ENCODE measurements at places on chromosomes 1 and 21.
A peak's percentile ranks its signal among the peaks of the same experiment; 100 is the strongest.

DNA sequence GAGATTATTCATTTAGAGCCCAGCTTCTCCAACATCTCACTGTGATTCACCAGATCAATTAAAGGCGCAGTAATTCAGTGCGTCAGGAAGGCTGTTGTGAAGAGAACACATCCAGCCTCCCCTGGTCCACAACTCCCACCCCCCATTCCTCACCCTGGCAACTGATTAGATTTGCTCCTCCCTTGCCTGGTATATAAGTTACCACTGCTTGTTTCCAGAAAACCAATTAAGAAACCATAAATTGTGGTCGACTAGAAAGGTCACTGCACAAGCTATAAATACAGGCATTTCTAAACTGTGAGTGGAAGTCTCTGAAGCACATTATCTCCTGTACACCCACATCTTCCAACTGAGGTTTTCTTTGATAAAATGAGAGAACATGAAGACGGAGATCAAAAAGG lies 41.9 kb downstream of the FAM163A start:
- DNase-seq, result no peak

DNA sequence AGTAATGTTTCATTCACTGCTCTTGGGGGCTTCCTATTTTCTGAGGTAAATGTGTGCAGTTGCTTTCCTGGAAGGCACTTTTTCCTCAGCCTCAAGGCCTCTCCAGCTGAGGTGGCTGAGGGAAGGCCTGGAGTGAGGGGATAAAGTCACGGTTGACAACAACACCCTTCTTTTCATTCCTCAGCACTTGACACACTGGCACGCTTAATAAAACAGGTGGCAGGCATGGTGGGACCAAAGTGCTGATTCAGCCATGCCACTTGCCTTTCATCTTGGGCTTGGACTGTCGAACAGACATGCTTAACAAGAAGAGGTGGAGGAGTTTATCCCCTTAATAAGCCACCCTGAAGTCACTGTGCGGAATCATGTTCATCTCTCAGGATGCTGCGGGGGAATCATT lies 23.6 kb upstream of the GRHL3 start:
- DNase-seq, result no peak

GRCh38 chr1:171158551-171158950 lies 26.5 kb upstream of the FMO2 start:
- no peak for DNase-seq

GRCh38 chr1:74822851-74823401 lies 90.0 kb downstream of the TYW3 start:
- DNase-seq, result peak; percentile 9

- no peak for DNase-seq
These were observed 11.7 kb downstream of the SEMA4A start for GRCh38 chr1:156165083-156165482.

DNA sequence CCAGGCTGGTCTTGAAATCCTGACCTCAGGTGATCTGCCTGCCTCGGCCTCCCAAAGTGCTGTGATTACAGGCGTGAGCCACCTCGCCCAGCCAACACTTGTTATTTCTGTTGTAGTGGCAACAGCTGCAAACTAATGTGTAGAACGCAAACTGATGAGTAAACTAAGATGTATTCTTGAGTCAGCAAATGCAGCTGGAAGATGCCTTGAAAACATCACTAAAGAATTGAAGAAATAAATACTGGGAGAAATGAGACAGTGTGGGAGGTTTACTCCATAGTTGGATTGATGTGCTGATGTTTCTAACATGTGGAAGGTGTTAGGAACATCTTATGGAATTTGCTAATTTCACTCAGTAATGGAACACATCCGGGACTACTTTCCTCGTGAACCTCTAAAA lies 61.3 kb upstream of the KCNE2 start:
- DNase-seq, result peak; percentile 57

GRCh38 chr1:40861224-40862003 lies 749 bp downstream of the CITED4 start:
- peak; percentile 35 for DNase-seq

GRCh38 chr1:222643606-222643937 lies 25.7 kb downstream of the MIA3 start:
- DNase-seq, result no peak

GRCh38 chr1:43108080-43108479 lies 64.0 kb downstream of the EBNA1BP2 start:
- DNase-seq, result no peak

- no peak for DNase-seq
These were observed 12.4 kb downstream of the SLC30A1 start for GRCh38 chr1:211566431-211567025.

DNA sequence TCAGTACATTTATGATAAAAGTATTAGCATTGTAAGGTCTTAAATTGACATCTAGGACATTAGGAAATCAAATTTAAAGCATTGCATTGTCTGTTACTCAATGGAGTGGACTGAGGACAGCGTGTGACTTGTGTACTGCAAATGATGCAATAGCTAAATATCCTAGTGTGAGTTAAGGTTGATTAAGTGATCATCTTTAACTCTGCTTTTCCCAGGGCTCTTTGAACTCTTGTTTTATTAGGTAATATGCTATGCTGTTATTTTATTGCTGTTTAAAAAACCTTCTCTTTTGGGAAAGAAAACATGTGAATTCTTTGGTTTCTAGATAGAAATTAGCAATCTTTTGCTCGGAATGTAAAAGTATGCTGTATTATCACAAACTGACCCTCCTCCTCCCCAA lies 38.6 kb downstream of the NFIA start:
- peak; percentile 54 for DNase-seq

DNA sequence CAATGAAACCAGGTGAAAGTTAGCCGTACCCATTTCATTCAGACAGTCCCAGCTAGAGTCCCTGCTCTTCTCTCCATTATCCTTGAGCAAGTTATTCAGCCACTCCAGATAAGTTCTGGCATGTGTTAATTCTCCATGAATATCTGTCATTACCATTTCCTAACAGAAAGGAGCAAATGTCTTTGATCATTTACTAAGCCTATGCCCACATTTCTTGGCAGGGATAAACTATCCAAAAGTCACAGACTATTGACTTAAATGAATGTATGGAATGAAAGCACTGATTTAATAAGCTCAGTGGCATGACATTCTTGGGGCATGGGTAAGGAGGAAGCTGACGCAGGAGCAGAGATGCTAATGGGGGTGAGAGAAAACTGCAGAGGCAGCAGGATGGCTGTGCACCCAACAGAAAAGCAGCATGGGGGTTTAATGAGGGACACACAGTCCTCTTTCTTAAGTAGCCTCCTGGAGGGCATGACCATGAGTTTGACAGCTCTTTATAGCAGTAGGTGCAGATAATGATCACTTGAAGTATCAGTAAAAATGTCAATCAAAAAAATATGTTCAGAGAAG lies 17.6 kb upstream of the DHCR24 start:
- DNase-seq, result peak; percentile 97

DNA sequence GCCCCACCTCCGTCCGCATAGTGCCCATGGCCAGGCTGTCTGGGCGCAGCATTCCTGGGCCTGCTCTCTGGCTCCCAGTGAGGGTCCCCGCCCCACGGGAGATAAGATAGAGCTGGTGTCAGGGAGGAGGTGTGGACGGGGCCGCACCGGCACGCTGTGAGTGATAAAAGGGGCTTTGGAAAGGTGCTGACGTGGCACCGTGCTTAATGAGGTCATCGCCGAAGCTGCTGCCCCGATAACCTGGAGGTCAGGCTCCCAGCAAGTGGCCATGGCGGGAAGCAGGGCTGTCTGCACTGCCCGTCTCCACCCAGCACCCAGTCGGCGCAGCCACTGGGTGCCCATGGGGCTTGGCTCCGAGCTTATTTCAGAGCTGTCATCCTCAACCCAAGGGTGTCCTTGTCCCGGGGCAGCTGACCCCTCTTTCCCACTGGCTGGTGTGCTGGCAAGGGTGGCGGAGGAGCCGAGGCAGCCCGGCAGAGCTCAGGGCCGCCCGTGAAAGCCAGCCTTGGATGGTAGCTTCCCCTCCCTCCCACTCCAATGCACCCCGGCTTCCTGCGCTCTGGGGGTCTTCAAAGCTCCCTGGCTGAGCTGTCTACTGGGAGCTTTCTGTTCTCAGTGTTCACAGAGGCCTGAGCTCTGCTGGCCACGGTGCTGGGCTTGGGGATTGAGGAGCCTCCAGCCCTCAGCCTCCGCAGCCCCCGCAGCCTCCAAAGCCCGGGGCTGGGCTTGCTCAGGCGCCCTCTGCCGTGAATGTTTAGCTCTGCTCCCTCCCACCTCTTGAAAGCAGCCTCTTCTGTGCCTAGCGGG lies 105.1 kb upstream of the ARHGEF16 start:
- DNase-seq, result no peak

- no peak for DNase-seq
These were observed 730.0 kb upstream of the B3GALT2 start for GRCh38 chr1:193916452-193916851.

GRCh38 chr1:74818661-74819456 lies 85.9 kb downstream of the TYW3 start:
- no peak for DNase-seq

DNA sequence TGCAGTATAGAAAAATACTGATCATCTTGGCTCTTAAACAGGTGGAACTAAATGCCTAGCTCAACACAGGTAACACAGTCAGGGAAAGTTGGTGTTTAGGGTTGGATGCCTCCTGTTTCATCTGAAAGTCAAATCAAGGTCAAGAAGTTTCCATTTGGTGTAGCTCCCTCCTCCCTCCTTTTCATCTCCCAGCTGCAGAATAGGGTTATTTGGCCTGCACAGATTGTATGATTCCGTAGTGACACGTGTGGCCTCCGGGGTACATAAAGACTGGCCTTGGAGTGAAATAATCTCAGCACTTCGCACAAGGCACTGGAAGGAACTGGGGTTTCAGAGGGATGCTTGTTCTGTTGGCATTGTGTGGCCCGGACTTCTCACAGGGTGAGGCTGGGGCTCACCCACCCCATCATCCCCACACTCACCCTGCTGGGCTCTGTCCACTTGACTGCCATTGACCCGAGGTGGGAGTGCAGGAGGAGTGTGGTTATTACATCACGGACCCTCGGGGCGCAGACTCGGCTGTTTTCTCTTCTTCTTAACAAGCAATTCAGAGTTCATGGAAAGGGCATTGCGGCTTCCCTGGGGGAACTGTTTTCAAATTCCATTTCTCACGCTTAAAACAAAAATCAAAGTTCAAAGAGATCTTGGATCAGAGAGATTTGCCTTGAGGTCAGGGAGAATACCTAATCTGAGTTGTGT lies 18.4 kb downstream of the IGSF5 start:
- no peak for DNase-seq

DNA sequence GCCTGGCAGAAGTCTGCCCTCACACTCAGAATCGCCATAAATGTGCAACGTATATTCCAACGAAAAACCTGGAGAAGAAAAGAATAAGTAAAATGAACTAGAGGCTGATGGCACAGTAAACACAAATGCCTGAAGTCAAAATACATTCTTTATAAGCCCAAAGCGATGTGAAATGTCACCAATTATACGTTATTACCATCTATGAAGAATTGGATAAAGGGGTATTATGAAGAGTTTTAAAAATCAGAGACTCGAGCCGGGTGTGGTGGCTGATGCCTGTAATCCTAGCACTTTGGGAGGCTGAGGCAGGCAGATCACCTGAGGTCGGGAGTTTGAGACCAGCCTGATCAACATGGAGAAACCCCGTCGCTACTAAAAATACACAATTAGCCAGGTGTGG lies 18.6 kb downstream of the PTP4A2 start:
- DNase-seq, result no peak

DNA sequence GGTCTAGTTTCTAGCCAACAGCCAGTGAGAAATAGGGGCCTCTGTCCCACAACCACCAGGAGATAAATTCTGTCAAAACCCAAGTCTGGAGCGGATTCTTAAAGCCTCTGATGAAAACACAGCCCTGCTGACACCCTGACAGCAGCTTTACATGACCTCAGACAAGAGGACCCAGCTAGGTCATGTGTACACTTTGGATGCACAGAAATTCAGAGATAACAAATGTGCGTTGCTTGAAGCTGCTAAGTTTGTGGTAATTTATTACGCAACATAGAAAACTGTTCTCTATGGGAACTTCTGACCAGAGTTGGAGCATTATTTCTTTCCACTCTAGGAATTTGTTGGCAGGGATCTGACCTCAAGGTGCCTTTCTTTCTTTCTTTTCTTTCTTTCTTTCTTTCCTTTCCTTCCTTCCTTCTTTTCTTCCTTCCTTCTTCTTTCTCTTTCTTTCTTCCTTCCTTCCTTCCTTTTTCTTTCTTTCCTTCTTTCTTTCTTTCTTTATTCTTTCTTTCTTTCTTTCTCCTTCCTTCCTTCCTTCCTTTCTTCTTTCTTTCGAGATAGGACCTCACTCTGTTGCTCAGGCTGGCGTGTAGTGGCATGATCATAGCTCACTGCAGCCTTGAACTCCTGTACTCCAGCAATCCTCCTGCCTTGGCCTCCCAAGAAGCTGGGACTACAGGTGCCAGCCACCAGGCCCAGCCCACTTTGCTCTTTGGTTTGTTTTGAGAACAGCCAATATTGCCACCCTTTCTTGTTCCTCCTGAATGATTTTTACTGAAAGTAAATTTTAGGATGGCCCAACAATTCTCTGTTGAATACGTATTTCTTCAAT lies 14.9 kb upstream of the HMGCS2 start:
- DNase-seq, result peak; percentile 12

DNA sequence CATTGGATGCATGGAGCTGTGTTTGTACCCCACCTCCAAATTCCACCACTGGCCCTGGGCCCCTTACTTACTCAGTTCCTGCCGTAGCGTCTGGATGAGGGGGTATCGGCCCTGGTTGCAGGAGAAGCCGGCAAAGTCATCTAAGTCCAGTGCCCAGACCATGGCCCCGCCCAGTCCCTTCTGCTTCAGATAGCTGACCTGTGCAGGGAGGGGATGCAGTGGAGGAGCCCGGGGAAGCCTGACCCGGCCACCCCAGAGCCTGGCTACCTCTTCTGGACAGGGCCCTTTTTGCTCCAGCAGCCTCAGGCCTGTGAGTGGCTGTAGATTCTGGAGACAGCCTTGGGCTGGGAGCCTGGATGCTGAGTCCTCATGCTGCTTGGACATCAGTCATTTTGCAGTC lies 11.8 kb downstream of the CHIT1 start:
- no peak for DNase-seq

GRCh38 chr1:179107706-179108629 lies 26.1 kb downstream of the TOR3A start:
- DNase-seq, result no peak

- DNase-seq, result no peak
These were observed 58.1 kb upstream of the APOBEC4 start for GRCh38 chr1:183711165-183711682.

DNA sequence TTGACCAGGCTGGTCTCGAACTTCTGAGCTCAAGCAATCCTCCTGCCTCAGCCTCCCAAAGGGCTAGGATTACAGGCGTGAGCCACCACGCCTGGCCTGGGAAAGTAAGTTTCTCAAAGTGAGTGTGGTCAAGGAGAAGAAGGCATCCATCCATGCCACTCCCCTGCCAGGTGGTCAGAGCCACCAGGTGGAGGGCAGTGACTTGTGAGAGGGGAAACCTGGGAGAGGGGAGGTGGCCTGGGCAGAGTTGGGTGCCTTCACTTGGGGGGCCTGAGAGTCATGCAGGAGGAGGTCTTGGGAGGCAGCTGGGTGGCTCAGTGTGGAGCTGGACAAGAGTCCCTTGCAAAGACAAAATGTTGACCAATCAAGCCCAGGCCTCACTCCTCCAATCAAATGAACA lies 470.0 kb downstream of the MATN1 start:
- DNase-seq, result no peak

DNA sequence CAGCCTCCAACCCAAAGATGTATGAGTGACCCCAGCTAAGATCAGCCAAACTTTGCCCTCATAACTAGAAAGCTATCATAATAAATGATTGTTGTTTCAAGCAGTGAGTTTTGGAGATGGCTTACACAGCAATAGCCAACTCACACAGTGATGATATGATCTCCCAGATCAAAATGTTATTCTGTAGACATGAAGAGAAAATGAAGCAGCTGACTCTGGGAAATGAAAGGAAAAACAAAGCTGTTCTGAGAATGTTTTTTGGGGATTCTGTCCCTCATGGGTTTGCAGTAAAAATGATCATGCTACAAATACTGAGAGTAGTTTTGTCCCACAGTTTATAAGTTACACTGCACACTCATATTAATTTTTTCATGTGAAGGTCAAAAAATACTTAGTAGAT lies 617.8 kb downstream of the MRPL39 start:
- no peak for DNase-seq
